Adrenal gland (tissue), 19 donors: ENCODE measurements at places on chromosomes 16 and 17.

DNA sequence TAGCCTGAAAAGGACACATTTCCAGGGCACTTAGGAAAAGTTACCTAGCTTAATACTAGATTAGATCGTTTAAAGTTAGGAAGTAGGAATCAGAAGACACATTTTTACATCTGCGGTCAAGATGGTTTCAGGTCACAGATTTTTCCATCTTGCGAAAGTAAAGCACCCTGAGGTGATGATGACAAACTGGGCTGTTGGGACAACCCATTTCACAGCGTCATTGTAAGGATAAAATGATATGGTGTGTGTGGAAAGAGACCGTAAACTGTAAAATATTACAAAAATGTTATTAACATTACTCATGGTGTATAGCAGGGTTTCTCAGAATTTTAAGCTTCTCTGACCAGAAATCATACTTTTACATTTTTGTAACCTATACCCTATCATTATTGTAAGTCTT lies 10.1 kb upstream of the MAP2K6 start:
- H3K27ac ChIP-seq, result no peak overlapping the region
- no peaks in the 10 kb centered on the region for H3K36me3 ChIP-seq
- no peaks in the 10 kb centered on the region for H3K4me1 ChIP-seq
- no peak overlapping the region for H3K4me3 ChIP-seq
- DNase-seq, result no peak
- no peaks in the 10 kb centered on the region for H3K27me3 ChIP-seq

- H3K4me1 ChIP-seq, result peaks cover 13% of the 10 kb centered on the region
- H3K27me3 ChIP-seq, result no peaks in the 10 kb centered on the region
- H3K36me3 ChIP-seq, result no peaks in the 10 kb centered on the region
- peak; percentile 46 for DNase-seq
- H3K27ac ChIP-seq, result no peak overlapping the region
These were observed 21.4 kb upstream of the CHMP6 start for GRCh38 chr17:80970044-80970761.

DNA sequence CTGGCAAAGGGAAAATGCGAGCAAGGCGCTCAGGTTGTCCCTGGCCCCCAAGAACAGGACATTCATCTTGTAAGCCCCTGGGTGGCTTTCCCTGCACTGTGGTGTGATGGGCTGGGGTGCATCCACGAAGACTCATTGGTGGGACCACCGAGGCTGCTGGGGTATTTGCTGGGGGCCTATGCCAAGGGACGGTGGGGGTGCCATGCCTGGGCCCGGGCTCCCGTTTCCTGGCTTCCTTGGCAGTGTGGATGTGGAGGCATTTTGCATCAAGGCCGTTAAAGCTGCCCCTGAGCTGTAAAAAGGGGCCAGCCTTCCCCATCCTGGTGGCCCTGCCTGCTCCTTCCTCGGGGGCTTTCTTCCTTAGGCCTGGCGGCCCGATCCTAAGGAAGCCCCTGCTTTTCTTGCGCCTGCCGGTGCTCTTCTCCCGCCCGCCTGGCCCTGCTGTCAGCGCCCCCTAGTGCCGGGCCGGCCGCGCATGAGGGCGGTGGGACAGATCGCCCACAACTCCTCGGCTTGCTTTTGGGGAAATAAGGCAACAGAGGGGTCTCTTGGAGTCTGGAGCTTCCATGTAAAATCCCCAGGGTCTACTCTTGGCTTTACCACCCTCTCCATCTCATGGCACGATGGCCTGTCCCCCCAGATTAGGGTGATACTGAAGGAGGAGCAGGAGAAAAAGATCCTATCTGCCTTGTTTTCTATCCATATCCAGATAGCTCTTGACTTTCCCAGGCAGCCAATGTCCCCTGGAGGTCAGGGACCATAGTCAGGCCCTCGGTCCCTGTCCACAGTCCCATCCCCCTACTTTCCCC lies 9.8 kb upstream of the TBX2 start:
- H3K27ac ChIP-seq, result no peak overlapping the region
- H3K36me3 ChIP-seq, result no peaks in the 10 kb centered on the region
- H3K27me3 ChIP-seq, result no peaks in the 10 kb centered on the region
- no peak for DNase-seq

GRCh38 chr17:64090144-64090543 lies 39.8 kb downstream of the ERN1 start:
- H3K36me3 ChIP-seq, result no peaks in the 10 kb centered on the region
- peak; percentile 45 for DNase-seq
- H3K4me3 ChIP-seq, result no peak overlapping the region
- no peaks in the 10 kb centered on the region for H3K27me3 ChIP-seq

DNA sequence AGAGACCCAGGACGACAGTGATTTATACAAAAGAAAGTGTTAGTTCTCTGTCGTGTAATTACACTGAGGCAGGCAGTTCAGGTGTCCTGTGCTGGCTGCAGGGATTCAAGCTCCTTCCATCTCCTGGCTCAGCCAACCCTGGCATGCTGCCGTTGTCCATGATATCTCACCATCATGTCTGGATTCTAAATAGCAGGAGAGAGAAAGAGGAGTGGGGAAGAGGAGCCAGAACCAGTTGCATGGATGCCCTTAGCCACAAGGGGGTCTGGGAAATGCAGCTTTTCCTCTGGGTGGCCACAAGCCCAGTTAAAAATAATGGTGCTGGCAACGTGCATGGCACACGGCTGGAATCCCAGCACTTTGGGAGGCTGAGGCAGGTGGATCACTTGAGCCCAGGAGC lies 9.7 kb downstream of the C16orf54 start:
- no peaks in the 10 kb centered on the region for H3K4me1 ChIP-seq
- peaks cover 9% of the 10 kb centered on the region for H3K27me3 ChIP-seq
- DNase-seq, result no peak
- H3K27ac ChIP-seq, result no peak overlapping the region
- H3K4me3 ChIP-seq, result no peak overlapping the region

GRCh38 chr16:19696961-19697360 lies 21.1 kb downstream of the KNOP1 start:
- no peak overlapping the region for H3K4me3 ChIP-seq
- peaks cover 21% of the 10 kb centered on the region for H3K36me3 ChIP-seq
- peak overlapping the region; percentile 57 for H3K27ac ChIP-seq
- peaks cover 54% of the 10 kb centered on the region for H3K4me1 ChIP-seq
- no peak for DNase-seq

DNA sequence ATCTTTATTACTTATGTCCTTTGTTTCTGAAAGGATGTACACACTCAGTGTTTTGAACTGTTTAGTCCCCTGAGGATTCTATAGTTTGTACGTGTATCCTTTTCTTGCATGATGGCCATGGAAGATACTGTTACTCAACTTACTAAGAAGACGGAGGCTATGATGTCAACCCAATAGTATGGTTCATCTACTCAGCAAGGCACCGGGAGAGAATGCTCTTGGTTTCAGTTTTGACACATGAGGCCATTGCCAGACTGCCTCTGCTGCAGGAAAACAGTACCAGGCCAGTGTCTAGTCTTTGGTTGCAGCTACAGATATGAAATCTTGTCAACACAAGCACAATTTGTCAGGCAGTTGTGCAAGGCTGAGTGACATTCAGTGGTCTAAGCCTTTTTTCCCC lies 134.5 kb downstream of the MRTFB start:
- no peak overlapping the region for H3K27ac ChIP-seq
- H3K27me3 ChIP-seq, result no peaks in the 10 kb centered on the region
- H3K4me1 ChIP-seq, result peaks cover 22% of the 10 kb centered on the region

DNA sequence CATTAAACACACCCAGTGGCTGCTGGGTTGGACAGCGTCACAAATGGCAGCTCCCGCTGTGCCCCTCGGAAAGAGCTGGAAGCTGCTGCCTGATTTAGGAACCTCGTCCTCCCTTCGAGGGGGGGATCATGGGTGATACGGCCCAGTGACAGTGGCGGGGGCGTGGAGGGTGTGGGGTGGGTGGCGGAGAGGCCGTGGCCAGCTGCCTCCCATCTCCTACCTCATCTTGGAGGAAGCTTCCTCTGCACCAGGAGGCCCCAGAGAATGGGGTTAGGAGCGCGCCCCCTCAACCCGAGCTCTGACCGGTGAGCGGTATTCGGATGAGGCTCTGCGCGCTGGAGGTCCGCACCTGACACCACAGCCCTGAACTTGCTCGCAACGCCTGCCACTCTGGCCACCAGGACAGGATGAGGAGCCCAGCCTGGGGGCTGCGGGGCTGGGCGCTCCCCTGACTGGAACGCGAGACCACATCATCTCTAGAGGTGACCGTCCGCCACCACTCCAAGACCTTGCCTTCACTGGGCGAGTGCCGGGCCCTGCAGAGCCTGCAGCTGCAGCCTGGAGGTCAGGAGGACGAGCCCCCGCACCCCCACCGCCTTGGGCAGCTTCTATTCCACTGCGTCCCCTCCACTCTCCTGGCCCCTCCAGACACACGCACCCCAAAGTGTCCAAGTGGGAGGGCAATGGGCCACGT lies 80.9 kb downstream of the KLHDC4 start:
- DNase-seq, result no peak
- H3K4me3 ChIP-seq, result no peak overlapping the region
- no peaks in the 10 kb centered on the region for H3K4me1 ChIP-seq
- H3K27ac ChIP-seq, result no peak overlapping the region

DNA sequence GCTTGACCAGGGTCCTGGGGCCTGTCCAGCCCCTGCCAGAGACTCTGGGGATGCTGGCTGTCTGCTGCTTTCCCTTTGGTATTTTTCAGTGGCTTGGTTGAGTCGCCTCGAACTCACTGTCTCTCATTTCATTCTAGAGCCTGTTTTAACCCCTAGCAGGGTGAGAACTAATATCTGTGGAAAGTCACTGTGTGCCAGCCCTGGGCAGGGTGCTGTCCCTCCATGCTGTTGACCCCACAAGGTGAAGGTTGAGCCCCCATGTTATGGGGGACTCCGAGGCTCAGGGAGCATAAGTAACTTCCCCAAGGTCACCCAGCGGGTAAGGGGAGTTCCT lies 33.0 kb downstream of the DCAKD start:
- peaks cover 39% of the 10 kb centered on the region for H3K4me1 ChIP-seq
- no peak overlapping the region for H3K27ac ChIP-seq
- peak overlapping the region; percentile 6 for H3K4me3 ChIP-seq

GRCh38 chr17:16348586-16348985 lies 4.7 kb downstream of the CENPV start:
- no peaks in the 10 kb centered on the region for H3K36me3 ChIP-seq
- peaks cover 7% of the 10 kb centered on the region for H3K4me1 ChIP-seq
- H3K27me3 ChIP-seq, result no peaks in the 10 kb centered on the region
- H3K4me3 ChIP-seq, result no peak overlapping the region
- H3K27ac ChIP-seq, result no peak overlapping the region

GRCh38 chr17:60102632-60103096 lies 23.9 kb upstream of the HEATR6 start:
- no peak overlapping the region for H3K4me3 ChIP-seq
- H3K27me3 ChIP-seq, result no peaks in the 10 kb centered on the region
- peaks cover 2% of the 10 kb centered on the region for H3K4me1 ChIP-seq
- H3K27ac ChIP-seq, result peak overlapping the region; percentile 68
- no peaks in the 10 kb centered on the region for H3K36me3 ChIP-seq

- H3K27ac ChIP-seq, result no peak overlapping the region
- peaks cover 48% of the 10 kb centered on the region for H3K27me3 ChIP-seq
These were observed 58.7 kb upstream of the DLX4 start for GRCh38 chr17:49910094-49910857.

- no peak overlapping the region for H3K4me3 ChIP-seq
- no peak for DNase-seq
- H3K27me3 ChIP-seq, result no peaks in the 10 kb centered on the region
- H3K36me3 ChIP-seq, result peaks cover 26% of the 10 kb centered on the region
These were observed 3.8 kb downstream of the SHPK start for GRCh38 chr17:3632287-3632686.

DNA sequence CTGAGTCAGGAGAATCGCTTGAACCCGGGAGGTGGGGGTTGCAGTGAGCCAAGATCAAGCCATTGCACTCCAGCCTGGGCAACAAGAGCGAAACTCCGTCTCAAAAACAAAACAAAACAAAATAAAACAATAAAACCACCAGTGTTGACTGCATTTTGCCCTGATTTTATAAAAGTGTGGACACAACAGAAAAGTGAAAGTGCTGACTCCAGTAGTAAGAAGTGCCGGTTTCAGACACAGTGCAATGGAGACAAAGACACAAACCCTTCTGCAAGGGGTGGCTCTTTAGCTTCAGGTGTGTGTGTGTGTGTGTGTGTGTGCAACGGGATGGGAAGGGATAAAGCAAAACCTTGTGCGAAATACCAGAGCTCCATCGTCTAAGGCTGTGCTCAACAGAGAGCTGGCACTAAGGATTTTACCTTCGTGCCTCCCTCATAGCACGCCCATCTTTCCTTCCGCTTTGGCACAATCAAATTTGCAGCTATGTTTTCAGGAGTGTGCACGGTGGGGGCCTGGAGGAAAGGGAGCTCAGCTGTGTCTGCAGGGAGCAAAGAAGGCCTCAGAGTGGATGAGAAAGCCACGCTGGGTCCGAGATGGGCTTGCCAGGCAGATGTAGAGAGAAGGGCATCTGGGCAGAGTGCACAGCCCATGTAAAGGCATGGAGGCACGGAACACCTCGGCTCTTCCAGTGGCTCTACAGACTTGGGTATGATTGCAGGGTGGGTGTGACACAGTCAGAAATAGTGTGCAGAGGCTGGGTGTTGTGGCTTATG lies 15.5 kb downstream of the MXRA7 start:
- H3K27ac ChIP-seq, result peak overlapping the region; percentile 99
- no peak overlapping the region for H3K4me3 ChIP-seq
- no peak for DNase-seq
- peaks cover 44% of the 10 kb centered on the region for H3K4me1 ChIP-seq

DNA sequence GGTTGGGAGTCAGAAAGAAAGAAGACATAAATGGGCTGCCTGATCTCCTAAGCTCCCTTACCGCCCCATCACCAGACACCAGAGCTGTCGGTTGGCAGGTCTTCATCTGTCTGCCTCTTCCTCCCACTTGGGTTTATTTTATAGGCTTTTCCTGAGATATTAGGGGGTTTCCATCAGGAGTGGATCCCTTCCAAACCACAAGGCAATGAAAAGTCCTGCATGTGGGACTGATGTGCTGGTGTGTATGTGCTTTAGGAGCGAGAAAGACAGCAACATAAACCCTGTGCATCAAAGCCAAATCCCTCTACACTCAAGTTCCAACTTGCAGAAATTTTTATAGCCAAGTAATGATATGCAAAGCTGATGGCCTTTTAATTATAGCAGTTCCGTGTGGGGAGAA lies 389.5 kb downstream of the SLC39A11 start:
- H3K4me3 ChIP-seq, result no peak overlapping the region
- H3K36me3 ChIP-seq, result no peaks in the 10 kb centered on the region
- no peak overlapping the region for H3K27ac ChIP-seq
- no peak for DNase-seq

DNA sequence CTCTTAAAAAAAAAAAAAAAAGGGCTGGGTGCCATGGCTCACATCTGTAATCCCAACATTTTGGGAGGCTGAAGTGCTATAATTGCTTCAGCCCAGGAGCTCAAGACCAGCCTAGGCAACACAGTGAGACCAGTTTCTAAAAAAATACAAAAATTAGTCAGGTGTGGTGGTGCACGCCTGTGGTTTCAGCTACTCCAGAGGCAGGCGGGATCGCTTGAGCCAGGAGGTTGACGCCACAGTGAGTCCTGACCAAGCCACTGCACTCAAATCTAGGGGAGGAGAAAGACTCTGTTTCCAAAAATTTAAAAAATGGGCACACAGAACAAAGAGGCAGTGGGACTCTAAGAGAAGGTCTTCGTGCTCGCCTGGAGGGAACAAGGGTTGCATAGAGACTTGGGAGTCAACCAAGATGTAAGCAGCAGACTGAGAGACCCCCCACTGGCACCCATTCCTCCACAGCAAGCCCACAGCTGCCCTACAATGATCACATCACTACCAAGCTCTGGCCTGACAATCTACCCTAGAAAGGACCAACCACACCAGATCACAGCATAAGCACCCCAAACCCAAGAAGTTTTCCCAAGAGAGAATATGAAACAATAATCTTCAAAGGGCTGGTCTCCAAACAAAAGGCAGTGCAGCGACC lies 121.6 kb downstream of the ANKRD11 start:
- DNase-seq, result no peak
- no peaks in the 10 kb centered on the region for H3K27me3 ChIP-seq
- H3K4me1 ChIP-seq, result peaks cover 69% of the 10 kb centered on the region
- no peak overlapping the region for H3K27ac ChIP-seq
- no peak overlapping the region for H3K4me3 ChIP-seq
- no peaks in the 10 kb centered on the region for H3K36me3 ChIP-seq
